ENCODE measurements at places on chromosomes 6 and 20.

DNA sequence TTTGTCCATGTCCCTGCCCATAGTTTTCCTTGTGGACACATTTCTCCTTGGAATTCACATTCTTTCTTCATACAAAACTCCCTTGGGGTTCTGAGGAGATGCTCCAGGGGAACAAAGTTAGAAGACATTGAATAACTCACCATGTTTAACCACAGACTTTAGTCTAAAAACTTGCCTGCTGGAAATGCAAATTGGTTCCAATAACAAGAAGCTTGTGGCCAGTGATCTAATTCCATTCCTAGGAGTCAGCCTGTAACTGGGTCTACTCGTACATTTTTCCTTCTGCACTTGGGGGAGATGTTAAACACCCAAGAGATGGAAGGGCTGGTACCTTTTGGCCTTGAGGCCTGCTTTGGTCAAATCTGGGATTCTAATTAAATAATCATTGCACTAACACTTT is 60.2 kb downstream of the SCML4 start:
- no peak for DNase-seq

DNA sequence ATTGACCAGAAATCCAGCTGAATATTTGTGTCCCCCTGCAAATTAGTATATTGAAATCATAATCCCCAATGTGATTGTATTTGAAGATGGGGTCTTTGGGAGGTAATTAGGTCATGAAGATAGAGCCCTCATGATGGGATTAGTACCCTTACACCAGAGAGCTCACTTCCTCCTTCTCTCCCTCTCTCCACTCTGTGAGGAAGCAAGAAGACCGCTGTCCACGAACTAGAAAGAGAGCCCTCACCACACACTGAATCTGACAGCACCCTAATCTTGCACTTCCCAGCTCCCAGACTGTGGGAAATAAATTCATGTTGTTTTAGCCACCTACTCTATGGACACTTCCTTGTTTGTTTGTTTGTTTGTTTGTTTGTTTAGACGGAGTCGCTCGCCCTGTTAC is 11.9 kb upstream of the PLAGL1 start:
- no peak for DNase-seq

DNA sequence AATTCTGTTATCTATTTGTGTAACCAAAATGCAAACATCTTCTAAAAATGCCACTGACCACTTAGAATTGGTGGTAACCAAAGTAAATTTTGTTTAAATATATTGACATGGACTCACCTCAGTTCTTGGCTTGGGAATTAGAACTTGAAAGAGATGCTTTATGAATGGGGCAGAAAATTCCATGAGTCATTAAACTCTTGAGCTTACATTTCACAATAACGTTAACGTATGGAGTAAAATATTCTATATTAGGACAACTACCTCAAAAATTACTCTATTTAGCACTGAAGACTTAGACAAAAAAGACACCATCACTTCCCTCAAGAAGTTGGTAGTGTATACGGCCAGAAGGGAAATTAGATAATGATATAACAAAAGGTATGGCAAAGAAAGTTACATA is 752.2 kb upstream of the MARCKS start:
- no peak for DNase-seq

- no peak for DNase-seq
Measured at GRCh38 chr6:79557673-79558467, 20.6 kb upstream of the LCA5 start.

GRCh38 chr6:57173886-57174510 is 1.9 kb downstream of the BAG2 start:
- DNase-seq: no peak

GRCh38 chr20:54995011-54995410 is 519.6 kb downstream of the DOK5 start:
- no peak for DNase-seq

DNA sequence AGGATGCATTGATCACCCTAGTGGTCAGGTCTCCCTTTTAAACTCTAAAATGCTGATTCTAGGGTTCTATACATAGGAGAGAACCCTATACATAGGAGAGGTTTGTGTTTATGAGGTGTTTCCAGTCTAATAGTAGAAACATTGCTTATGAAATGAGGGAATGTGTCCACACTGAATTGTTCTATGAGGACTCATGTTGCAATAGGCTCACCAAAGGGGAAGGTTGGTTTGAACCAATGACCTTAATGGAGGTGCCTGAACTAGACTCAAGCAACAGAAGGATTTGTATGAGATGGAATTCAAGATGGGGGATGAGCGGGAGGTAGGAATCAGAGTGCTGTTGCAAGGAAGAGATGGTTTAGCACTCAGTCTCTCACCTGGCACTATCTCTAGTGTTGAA is 33.5 kb upstream of the UBR2 start:
- DNase-seq: no peak

- DNase-seq: no peak
Measured at GRCh38 chr6:10487668-10488327, 33.4 kb upstream of the GCNT2 start.

DNA sequence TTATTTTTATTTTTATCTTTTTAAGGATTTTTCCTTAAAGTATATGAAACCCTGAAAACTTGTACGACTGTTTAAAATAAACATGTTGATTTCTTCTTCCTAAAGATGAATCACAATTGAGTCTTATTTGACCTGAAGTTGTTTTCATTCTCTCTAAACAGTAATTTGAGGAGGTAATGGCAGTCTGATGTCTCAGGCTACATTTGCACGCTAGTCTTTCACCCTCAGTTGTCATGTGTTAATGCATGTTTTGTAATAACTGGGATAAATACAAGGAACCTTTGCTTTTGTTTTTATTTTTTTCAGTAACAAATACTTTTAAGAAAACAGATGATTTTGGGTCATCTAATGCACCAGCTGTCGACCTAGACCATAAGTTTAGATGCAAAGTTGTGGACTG is 55.2 kb downstream of the SCAND1 start:
- DNase-seq: no peak

DNA sequence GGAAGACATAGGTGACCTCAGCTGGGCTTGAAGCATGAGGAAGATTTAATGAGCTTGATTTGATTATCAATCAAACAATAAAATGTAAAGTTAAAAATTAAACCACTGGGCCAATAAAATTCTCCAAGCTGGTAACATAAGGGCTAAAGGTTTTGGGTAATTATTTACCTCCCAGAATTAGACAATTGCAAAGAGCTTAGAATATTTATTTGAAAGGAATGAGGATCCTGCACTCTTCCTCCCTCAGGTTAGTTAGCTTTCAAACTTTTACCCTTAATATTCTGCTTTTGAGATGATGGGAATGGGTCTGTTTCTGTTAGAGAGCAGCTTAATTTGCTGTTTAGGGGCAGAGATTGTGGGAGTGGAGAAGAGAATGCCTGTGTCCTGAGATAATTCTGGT is at the start of gene SLC17A4:
Gene SLC17A4, plus strand, starts transcription at position 208 of the 400 bp plus-strand sequence. CDS start 7,221 bp downstream, outside the sequence.
- DNase-seq: no peak

DNA sequence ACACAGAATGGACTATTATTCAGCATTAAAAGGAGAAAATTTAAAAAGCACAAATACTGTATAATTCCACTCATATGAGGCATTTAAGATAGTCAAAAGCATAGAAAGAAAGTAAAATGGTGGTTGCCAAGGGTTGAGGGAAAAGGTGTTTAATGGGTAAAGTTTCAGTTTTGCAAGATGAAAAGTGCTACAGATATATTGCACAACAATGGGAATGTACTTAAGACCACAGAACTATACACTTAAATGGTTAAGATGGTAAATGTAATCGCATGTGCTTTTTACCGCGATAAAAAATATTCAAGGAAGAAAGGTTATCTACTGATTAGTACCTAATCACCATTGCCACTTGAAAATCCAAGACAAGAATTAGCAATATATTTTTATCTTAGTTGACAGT is 71.8 kb upstream of the NOX3 start:
- no peak for DNase-seq

DNA sequence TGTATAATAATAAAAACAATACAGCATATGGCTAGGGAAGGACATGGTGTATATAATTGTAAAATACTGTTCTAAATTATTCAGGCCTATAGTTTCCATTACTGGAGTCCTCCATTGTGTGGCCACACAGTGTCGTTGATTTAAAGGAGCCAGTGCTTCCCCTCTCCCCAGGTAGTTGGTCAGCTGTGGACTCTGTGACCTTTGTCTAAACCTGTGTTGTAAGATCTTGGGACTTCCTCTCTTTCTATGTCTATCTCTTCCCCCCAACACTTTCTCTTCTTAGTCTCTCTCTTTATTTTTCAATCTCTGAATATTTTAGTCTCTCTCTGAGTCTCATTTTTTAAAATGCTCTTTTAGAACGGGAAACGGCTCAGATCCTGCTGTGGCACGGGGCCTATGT is 35.6 kb downstream of the BRPF3 start:
- no peak for DNase-seq

GRCh38 chr6:25685251-25685650 is 33.2 kb downstream of the SCGN start:
- DNase-seq: no peak

GRCh38 chr6:165774903-165775601 is 112.0 kb upstream of the PDE10A start:
- DNase-seq: no peak

GRCh38 chr20:38269040-38269439 is 8.5 kb upstream of the KIAA1755 start:
- DNase-seq: no peak

DNA sequence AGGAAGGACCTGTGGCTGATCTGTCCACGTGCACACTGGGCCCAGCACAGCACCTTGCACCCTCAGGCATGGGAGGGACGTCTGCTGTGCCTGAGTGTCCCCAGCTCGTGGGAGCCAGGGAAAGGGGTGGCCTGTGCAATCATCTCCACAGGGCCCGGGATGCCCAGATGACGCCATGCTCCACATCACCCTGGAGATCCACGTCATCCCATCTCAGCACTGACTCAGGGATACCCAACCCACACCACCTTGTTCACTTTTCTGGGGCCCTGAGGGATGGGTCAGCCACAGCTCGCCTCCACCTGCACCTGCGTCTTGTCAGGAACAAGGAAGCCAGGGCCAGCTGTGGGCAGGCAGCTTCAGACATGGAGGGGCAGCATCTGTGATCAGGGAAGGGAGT is 48.2 kb downstream of the RAB44 start:
- DNase-seq: no peak

GRCh38 chr6:5754904-5755303 is 251.8 kb downstream of the NRN1 start:
- no peak for DNase-seq

DNA sequence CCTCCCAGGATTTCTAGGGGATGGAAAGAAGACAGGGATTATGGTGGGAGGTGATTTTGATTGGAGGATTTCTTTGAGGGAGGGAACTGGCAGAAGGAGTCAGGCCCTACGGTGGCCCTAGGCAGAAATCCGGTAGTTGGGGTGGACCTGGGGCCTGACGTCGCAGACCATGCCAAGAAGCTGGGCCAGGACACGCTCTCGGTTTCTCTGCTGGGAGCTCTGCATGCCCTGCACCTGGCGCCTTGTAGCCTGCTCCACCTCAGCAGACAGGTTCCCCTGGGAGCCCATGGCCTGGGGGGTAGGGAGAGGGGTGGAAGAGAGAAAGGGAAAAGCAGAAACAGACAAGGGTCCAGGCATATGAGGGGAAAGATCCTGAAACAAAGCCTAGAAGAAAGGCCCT is 1.1 kb downstream of the ATP6V1G2 start:
- no peak for DNase-seq

GRCh38 chr6:104606361-104606760 is 253.4 kb downstream of the HACE1 start:
- no peak for DNase-seq

- no peak for DNase-seq
Measured at GRCh38 chr6:103872233-103872632, 987.5 kb downstream of the HACE1 start.

GRCh38 chr6:36362551-36363370 is 24.7 kb downstream of the ETV7 start:
- peak; percentile 20 for DNase-seq

GRCh38 chr6:169342710-169343109 is 89.1 kb upstream of the THBS2 start:
- DNase-seq: no peak

- DNase-seq: no peak
Measured at GRCh38 chr6:100512203-100512862, 47.6 kb upstream of the SIM1 start.

- DNase-seq: no peak
Measured at GRCh38 chr6:105380634-105381033, 22.2 kb downstream of the PREP start.

- no peak for DNase-seq
Measured at GRCh38 chr6:16217156-16217721, 21.1 kb upstream of the GMPR start.

- no peak for DNase-seq
Measured at GRCh38 chr6:147255948-147256674, 51.9 kb downstream of the STXBP5 start.

DNA sequence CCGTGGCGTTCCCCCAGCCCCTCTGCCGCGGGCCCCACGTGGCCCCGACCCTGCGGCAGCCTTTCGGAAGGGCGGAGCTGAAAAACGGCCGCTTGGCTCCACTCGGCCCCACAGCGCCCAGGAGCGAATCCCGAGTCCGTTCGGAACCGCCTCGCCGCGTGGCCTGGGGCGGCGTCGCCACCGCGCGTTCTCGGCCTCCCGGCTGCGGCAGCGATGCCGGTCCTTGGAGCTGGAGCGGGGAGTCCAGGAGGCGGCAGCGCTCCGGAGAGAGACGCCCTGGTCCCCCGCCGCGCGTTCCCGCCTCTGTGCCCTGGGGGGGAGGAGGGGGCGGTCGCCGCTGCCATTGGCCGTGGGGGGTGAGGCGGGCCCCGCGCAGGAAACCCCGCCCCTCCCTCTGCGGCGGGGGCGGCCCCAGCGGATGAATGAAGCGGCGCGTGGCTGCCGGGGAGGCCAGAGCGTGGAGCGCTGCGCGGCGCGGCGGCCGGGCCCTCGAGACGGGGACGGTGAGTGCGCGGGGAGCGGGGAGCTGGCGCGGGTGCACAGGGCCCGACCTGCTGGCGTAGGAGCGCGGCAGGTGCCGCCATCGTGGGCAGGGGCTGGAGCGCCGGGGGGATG is at the start of gene SLCO4A1:
Gene SLCO4A1, plus strand, starts transcription at position 453 of the 615 bp plus-strand sequence. CDS start 13,952 bp downstream, outside the sequence.
- peak; percentile 82 for DNase-seq

DNA sequence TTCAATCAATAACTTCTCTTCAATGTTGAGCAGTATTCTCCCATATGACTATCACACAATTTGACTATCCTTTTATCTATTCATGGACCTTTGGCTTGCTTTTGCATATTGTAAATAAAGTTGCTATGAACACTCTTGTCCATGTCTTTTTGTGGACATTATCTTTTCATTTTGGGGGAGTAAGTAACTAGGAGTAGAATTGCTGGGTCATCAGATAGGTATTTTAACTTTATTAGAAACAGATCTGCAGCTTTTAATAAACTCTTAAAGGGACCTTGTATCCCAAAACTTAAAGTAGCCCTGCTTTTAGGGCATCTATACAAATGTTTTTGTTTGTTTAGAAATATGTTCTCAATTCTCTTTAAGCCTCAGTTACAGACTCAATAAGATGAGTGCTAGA is 614.2 kb upstream of the CITED2 start:
- DNase-seq: no peak

- DNase-seq: no peak
Measured at GRCh38 chr20:60411813-60412212, 453.6 kb downstream of the CDH26 start.

GRCh38 chr20:24909086-24909780 is 39.8 kb upstream of the CST7 start:
- no peak for DNase-seq
